ENCODE measurements at places on chromosomes 3 and 15.

DNA sequence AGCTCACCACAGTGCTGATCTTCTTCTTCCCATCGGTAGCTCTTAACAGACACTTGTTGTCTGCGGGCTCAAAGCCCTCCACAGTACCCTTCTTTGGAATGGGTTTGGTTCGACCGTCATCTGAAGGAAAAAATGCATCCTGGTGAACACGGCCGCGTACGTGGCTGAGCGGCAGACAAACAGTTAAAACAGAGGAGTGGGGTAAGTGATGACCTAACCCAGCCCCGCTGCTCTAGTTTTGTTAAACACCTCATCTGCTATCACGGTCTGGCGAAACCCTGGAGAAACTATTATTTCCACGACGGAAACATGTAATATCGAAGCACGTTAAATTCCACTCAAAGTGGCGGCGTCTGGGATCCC is 725 bp downstream of the SRP14 start:
- DNase-seq, result peak; percentile 54

DNA sequence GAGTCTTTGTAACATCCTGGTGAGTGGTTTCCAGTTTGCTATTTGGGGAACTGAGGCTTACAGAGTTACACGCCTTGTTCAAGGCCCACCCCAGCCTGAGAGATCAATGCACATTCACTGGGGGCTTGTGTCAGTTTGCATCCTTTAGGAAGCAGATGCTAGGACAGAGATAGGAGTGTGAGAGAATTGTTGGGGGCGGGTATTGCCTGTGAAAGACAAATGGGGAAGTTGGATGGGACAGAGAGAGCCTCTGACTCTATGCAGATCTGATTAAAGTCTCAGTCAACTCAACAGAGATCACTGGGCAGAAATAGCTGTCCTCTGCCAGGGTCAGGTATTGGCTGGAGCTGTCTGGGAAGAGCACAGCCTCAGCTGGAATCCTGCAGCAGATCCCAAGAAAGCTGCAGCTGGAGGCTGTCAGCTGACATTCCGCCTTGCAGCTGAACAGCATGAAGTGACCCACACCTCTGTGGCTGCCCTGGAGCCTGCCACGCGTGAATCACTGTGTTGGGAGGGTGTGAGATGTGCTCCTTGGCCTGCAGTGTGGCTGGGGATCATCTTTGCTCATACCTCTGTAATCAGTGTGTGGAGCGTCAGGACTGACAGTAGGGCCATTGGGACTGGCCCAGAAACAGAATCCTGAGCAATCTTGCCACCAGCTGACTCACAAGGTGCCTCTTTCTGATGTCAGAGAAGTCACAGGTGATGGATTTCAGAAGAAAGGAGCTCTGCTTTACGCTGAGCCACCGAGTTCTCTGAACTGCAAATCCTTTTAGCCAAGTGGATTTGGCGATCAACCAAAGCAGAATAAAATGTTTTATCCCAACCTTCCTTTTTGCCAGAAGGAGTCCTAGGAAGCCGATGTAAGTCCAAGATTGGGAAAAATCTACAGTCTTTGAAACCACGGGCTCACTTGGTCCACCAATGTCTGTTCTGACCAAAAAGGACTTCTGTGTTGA is 284.1 kb upstream of the LRRFIP2 start:
- DNase-seq, result peak; percentile 32

GRCh38 chr15:71600237-71600636 is 210.1 kb upstream of the NR2E3 start:
- DNase-seq, result no peak

- DNase-seq, result no peak
Measured at GRCh38 chr3:119659606-119660291, 640 bp downstream of the POPDC2 start.

Data from ELF-1 (cell line).